ENCODE measurements at places on chromosomes 1 and 21.

DNA sequence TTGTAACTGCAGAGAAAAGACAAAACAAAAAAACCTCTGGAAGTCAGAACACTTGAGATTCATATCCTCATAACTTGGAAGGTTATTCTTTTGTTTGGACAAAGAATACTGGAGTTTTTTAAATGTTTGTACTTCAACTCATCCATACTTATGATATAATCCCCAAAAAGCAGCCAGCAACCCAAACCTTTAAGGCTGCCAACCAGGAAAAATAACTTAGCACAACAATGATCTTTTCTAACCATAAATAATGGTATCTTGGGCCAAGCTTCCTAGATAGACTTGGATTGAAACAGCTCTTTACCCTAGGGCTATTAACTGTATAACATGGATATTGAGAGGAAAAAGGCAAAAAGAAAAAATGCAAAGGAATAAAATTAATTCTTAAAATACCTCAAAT is 335.1 kb downstream of the LTN1 start:
- no peak for DNase-seq

DNA sequence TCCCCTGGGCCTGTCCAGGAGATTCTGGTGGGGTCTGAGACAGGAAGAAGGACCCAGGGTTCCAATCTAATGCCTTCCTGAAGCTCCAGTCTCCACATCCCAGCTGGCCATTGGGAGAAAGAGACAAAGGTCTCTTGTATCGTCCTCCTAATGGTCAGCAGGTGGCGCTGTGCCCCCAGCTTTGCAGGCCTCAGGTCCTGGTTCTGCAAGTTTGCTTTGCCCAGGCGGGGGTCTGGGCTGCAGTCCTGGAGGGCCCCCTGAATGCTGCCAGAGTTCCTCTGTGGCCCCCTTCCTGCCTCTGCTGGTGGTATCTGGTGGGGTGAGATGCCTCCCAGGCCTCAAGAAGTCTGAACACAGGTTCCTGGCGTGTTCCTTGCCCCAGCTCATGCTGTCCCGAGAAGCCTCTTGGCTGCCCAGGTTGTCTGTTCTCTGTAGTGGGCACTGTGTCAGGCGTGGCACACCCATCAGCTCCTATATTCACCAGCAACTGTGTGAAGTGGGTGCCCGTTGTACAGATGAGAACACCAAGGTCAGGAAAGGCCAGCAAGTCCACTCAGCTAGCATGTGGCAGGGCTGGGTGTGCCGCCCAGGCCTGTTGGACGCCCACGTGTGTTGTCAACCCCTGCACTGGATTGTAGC is 33.8 kb upstream of the CSF3R start:
- peak; percentile 41 for DNase-seq

DNA sequence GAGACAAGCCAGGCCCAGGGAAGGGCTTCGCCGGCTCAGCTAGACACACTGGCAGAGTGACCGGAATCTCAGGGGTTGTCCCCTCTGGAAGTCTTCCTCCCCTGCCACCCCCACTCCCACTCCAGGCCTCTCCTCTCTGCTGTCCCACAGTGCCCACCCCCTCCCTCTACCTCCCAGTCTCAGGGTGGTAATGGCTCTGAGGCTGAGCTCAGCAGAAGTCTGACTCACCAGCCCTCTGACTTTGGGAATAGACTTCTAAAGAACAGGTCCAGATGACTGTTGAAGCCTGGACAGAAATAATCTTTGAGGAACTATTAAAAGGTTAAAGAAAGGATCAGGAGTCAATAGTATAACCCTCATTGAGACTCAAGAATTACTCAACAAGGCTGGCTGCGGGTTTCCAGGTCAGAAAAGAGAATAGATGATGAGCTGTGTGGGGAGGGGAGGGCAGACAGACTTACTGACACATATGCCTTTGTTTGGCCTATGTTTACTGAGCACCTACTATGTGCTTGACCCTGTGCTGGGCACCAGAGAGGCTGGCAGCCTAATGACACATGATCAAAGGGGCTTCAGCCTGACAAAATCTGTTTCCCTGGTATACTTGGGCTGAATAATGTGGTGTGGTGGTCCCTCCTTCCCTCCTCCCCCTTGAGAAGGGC is 8.2 kb downstream of the HCRTR1 start:
- no peak for DNase-seq

GRCh38 chr1:43554444-43554992 is 23.8 kb downstream of the PTPRF start:
- DNase-seq = no peak

GRCh38 chr1:21355956-21356355 is 65.7 kb upstream of the ECE1 start:
- no peak for DNase-seq

GRCh38 chr1:200351826-200352549 is 57.8 kb downstream of the ZNF281 start:
- DNase-seq = no peak

DNA sequence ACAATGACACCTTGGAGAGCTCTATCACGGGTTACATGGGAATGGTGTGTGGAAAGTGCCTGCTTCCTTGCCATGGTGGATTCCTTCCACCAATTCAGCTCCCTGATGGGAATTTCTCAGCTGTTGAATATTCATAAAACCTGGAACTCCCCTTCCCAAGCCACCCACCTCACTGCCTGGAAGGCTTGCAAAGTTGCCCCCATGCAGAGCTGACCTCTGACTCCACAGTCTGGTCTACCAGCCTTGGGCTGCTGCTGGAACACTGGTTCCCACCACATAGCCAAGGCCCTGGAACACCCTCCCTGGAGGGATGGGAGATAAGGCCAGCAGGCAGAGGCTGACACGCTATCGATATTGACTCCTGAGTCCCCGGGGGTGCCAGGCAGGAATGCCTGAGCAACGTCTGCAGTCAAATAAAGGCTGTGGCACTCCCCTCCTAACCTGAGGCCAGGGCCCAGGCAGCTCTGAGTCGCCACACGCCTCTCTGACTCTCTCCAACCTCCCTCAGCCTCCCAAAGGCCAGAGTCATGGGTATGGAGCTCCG is 8.8 kb downstream of the CCDC24 start:
- DNase-seq = no peak

DNA sequence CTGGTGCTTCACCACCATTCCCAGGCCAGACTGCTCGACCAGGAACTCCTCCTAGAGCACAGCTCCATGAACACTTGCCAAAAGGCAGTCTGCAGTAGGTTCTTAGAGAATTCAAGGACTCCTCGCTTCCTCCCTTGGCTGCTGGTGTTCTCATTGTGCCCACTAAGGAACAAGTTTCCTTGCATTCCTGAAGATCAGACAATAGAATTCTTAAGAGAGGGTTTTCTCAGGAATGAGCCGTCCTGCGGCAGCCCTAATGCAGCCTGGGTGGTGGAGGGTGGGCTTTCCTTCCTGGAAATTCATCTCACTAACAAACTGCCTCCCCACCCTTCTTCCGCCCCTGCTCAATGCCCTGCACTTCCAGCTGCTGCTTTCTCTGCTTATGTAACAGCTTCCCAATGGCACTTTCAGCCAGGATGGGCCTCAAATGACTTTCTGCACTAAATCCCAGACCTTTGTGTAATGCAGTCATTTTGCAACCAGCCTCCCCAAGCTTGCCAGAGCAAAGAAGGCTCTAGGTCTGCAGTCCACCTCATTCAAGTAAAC is 287.9 kb downstream of the PLPP3 start:
- no peak for DNase-seq

- DNase-seq = no peak
Observed at GRCh38 chr1:97174039-97174704, 452.6 kb downstream of the PTBP2 start.

GRCh38 chr1:228839656-228840055 is 104.4 kb downstream of the RHOU start:
- DNase-seq = no peak

DNA sequence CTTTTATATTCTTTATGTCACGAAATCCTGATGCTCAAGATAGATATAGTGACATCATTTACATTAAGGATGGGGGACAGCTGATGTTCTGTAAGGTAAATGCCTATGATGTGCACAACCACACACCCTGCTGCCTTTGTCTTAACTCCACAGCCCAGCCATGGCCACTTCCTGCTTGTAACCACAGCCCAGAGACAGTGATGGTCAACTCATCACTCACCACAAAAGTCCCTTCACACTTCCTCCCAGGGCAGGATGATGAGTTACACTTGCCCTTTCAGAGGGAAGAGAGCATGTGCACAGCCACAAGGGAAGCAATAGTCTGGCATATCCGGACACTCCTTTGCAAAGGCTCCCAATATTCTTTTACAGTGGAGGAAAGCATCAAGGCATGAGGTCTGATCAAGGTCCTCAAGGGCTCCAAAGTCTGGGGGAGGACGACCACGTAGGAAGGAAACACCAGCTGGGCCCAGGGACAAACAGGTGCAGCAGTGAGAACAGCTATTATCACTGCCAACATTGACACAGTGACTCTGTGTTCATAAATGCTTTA is 53.8 kb downstream of the PLPP3 start:
- DNase-seq = no peak

- no peak for DNase-seq
Observed at GRCh38 chr21:33202464-33203363, 27.0 kb upstream of the IFNAR2 start.

- DNase-seq = no peak
Observed at GRCh38 chr1:67957066-67957465, 93.4 kb downstream of the DIRAS3 start.

- DNase-seq = no peak
Observed at GRCh38 chr1:205965036-205965884, 22.0 kb upstream of the SLC26A9 start.

GRCh38 chr21:28418726-28419514 is 573.8 kb downstream of the LTN1 start:
- DNase-seq = no peak

DNA sequence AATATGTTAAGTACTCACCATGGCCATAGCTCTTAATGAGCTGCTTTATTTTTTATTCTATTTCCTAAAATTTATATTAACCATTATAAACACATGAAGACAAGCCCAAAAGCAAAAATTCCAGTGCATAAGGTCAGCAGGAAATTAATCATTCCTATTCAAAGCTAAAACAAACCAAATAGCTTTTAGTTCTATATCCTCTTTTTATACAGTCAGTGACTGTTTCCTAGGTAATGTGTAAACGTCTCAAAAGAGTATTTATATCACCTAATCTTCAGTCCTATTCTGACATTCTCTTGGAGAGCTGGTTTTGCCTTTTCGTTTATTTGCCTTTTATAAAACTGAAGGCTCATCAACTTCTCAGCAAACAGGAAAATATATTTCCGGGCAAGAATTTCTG is 4.2 kb downstream of the GOLPH3L start:
- no peak for DNase-seq

- no peak for DNase-seq
Observed at GRCh38 chr1:177854951-177855350, 114.9 kb downstream of the SEC16B start.

DNA sequence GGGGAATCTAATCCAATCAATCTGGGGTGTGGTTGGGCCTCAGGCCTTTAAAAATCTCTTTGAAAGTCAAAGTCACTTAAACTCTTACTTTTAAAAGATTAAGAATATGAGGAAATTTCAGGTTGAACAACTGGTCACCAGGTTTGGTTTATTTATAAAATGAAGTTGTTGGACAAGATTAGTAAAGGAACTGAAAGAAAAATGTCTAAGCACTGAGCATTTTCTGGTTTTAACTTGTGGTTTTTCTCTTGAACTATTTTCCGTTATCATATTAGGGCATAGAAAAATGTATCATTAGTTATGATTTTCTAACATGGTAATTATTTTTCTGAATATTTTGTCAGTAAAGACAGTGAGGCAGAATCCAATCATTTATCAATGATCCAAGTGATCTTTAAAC is 49.6 kb downstream of the RGS2 start:
- DNase-seq = no peak

- no peak for DNase-seq
Observed at GRCh38 chr1:194809665-194810064, 1623.3 kb upstream of the B3GALT2 start.

DNA sequence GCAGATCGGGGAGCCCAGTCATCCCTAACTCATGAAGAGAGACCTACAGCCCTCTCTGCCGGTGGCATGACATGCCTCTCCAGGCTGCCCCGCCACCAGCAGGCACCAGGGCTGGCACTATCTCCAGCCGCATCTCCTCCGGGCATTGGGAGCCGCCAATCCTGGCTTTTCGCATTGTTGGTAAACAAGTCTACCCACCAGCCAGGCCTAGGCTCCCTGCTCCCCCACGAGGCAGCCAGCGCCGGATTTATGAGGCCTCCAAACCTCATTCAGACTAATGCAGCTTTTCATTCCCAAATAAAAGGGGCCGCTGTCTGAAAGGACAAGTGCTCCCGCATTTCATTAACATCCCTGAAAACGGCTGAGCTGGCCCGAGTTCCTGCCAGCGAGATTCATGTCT is 3.4 kb upstream of the GRIK3 start:
- DNase-seq = no peak

GRCh38 chr1:43558346-43558841 is 27.7 kb downstream of the PTPRF start:
- DNase-seq = no peak

- DNase-seq = no peak
Observed at GRCh38 chr1:17717594-17718535, 37.3 kb upstream of the ACTL8 start.

DNA sequence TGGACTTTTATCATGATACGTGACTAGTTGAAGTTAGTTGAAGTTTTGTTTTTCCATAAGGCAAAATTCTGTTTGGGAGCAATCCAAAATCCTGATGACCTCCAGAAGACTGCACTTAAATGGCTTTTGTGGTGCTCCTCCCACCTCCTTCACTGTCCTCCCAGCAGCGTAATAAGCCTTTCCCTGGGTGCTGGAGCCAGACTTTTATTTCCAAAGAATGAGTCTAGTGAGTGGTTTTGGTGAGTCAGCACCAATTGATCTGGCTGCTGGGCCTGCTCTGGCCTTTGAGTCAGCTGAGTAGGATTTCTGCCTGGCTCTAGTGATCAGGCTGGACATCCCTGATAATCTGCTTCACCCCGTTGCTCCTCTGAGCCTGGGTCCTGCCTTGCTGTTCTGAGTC is 21.7 kb upstream of the KCND3 start:
- no peak for DNase-seq

DNA sequence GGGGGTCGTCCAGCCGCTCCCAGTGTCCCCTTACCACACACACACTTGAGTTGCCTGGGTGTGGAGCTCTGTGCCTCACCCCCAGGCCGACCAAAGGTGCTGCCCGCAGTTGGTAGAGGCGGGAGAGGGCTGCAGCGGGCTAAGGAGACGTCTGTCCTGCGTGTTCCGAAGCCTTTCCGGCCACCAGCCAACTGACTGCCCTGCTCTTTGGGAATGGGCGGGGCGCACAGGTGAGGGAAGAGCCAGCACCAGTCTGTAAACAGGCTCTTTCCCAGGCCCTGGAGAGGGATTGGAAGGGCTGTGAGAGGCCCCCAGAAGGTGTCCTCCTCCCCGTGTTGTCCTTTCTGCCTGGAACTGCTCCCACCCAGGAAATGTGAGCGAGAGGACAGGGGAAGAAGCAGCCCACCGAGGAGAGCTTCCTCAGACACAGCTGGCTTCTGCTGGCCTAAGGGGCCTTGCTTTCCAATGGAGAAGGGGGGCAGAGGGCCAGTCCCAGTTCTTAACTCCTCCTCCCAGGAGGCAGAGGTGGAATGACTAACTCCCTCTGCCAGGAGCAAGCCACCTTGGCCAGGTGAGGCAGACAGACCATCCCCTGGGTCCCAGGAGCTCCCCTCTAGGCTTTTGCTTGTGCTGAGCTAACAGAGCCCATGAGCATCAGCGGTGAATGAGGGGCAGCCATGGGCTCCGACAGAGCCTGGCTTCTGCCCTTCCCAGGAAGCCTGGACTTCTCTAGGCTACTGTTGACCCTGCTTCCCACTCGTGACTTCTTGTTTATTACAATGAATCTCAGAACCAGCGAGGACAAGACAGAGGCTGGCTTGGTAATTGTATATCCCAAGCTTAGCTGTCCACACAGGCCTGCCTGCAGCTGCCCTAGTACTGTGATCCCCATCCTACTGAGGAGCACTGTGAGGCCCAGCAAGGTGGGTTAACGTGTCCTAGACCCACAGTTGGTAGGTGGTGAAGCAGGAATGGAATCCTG is 158.1 kb upstream of the COA6 start:
- DNase-seq = no peak

Data from stimulated activated CD4-positive, alpha-beta T cell treated with anti-CD3 and anti-CD28 coated beads, Interleukin-12 subunit alpha, Interleukin-12 subunit beta, amount 100 ng/mL, for 4 hours (primary cell).